ENCODE measurements at places on chromosomes 2 and 18.

GRCh38 chr2:136207030-136207623 is 89.2 kb upstream of the CXCR4 start:
- DNase-seq = peak; percentile 60

- DNase-seq = no peak
Measured at GRCh38 chr2:134163336-134163735, 90.5 kb upstream of the MGAT5 start.

- DNase-seq = no peak
Measured at GRCh38 chr18:47882641-47883040, 47.8 kb downstream of the SMAD2 start.

DNA sequence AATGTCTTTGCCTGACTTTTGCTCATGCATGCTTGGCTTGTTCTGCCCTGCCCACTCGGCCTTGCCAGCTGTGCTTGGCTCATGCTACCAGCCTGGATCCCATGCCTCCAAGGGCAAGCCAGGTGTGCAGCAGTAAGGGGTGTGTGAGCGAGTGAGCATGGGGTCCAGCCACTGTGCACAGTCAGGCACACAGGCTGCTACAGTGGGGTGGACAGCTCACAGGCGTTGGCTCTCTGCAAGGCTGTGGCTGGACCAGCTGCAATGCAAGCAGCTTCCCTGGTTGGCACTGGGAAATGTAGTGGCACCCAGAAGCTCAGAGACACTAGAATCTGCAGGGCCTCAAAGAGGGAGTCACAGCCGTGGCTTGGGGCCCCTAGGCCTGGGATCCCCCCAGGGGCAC is 529.7 kb downstream of the DSC3 start:
- no peak for DNase-seq

DNA sequence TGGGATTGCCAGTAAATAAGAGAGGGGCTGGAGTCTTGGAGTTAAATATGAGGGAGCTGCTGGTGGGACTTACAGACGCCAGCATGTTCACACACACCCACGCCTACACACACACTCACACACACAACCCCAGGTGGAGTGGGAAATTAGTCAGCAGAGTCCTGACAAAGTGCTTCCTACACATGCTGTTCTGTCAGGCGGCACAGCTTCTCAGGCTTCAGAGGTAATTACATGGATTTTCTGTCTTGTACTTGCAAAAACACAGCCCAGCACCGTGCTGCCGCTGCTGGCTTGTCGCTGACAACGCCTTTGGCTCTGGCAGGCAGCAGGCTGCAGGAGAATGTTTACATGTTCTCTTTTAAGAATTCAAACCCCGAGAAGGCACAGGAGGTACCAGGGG is 1186.3 kb upstream of the CELF4 start:
- DNase-seq = no peak

DNA sequence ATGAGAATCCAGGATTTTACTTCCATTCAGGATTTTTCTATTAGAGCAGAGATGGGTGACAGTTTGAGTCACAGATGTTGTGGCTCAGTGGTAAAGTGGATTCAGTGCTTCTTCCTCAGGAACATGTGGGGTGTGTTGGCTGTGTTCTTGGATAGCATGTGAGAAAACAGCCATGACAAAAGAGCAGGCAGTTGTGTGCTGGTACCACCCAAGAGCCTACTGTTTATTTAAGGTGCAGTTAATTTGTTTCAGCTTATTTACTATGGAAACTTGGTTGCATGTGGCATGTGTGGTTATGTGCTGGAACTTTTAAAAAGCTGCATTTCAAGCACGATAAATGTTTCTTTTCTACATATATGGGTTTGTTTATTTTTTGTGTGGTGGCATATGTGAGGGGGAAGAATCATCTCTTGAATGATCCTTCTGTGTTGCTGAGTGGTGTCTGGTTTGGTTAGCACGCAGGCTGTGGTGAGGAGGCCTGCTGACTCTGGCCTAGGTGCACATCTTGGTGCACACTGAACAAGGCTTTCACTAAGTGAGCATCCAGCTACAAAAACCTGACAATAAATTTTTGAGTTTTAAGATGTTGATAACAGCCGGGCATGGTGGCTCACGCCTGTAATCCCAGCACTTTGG is 67.3 kb downstream of the SPTBN1 start:
- DNase-seq = no peak

Data from activated CD4-positive, alpha-beta T cell treated with anti-CD3 and anti-CD28 coated beads, Interleukin-2, amount 10 ng/mL, durations not matched to agents 24 days and 14 days (primary cell).